ENCODE measurements at places on chromosomes 2 and 18.
A peak's percentile ranks its signal among the peaks of the same experiment; 100 is the strongest.

DNA sequence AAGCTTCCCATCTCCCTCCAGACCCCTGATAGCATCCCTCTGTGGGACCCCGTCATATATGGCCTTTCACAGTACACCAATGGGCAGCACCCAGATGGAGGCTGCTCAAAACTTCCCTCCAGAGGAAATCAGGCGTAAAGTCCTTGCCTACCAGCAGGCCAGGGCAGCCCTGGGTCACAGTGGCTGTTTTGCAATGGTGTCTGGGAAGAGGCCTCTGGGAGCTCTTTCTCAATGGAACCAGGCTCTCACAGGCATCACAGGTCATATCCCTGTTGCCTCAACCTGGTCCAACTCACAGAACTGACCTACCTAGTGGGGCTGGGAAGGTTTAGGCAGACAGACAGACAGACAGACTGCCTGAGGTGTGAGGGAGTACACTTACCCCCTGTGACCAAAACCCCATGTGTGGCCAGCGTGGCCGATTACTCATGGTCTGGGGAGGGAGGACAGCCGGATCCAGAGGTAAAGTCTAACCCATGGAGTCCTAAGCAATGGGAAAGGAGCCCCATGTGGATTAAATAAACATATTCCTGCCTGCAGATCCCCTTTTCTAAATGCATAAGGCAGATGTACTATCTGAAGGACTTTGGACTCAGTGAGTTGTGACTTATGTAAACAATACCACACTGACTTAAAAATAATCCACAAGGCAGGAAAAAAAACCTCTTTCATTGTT, 58.2 kb downstream of the BCL2L11 start:
- DNase-seq: no peak

DNA sequence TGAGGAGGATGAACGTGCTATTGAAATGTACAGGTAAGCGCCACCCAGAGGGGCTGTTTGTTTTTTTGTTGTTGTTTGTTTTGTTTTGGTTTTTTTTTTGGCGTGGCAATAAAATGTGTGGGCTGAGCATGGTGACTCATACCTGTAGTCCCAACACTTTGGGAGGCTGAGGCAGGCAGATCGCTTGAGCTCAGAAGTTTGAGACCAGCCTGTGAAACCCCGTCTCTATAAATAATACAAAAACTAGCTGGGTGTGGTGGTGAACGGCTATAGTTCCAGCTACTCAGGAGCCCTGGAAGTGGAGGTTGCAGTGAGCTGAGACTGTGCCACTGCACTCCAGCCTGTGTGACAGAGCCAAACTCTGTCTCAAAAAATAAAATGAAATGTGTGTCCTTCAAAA, 6.2 kb downstream of the PDCL3 start:
- DNase-seq: no peak

- no peak for DNase-seq
Observed at GRCh38 chr2:54041135-54041534, 70.3 kb upstream of the PSME4 start.

GRCh38 chr18:10300739-10301138, 153.7 kb upstream of the APCDD1 start:
- DNase-seq: no peak

DNA sequence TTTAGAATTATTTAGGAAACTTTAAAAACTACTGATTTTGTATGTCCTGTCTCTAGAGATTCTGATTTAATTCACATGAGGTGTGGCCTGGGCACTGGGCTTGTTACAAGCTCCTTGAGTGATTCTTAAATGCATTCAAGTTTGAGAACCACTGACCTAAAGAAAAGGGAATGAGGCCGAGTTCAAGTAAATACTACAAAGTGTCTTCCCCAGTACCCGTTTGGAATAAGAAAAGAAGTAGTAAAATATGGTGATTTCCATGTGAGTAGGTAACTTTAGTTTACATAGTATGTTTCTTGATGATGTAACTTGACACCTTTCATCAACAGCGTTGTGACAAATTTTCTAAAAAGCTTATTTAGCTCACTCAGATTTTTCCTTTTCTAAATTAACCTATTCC, 1022.9 kb upstream of the NRXN1 start:
- DNase-seq: no peak

DNA sequence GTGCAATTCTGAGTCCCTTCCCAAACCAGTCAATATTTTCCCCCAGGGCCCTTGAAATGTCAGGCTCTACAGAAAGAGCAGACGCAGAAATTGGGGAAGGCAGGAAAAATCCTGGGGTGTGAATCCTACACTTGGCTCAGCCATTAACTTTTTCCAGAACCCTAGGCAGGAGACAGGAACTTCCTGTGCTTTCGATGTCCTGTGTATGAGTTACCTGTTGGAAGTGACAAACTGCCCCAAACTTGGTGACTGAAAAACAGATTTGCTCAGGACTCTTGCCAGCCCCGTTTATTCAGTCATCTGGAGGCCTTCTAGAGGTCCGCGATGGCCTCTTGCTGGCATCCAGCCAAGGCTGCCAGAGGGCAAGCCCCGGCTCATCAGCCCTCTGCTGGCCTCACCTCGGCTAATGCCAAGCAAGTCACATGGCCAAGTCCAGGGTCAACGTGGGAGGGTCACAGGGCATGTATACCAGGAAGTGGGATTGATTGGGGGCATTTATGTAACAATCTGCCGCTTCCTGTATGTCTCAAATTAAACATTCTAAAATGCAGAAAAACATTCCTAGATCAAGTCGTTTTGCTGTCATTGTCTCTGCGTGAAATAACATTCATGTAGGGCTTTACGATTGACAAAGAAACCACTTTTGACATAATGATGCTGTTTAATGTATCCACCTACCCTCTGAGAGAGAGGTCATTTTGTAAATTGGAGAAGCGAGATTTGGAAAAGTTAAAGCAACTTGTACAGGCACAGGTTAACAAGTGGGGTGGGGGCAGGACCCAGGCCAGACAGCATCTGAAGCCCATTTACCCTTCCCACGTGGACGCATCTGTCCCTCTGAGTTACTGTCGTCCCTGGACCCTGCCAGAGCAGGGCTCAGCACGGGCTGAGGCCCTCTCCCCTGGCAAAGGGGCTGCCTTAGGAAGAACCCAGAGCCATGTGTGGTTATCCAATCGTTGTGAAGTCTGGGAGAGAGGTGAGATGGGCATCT, 179.4 kb downstream of the INHBB start:
- peak; percentile 8 for DNase-seq

GRCh38 chr18:23871410-23871809, 143.1 kb upstream of the TTC39C start:
- DNase-seq: peak; percentile 11

Measured in hematopoietic multipotent progenitor cell treated with erythropoietin and hydrocortisone succinate and interleukin-3 and kit ligand, for 6 days (in vitro differentiated cells).